Neural crest cell (in vitro differentiated cells): ENCODE measurements at places on chromosomes 6 and 20.

DNA sequence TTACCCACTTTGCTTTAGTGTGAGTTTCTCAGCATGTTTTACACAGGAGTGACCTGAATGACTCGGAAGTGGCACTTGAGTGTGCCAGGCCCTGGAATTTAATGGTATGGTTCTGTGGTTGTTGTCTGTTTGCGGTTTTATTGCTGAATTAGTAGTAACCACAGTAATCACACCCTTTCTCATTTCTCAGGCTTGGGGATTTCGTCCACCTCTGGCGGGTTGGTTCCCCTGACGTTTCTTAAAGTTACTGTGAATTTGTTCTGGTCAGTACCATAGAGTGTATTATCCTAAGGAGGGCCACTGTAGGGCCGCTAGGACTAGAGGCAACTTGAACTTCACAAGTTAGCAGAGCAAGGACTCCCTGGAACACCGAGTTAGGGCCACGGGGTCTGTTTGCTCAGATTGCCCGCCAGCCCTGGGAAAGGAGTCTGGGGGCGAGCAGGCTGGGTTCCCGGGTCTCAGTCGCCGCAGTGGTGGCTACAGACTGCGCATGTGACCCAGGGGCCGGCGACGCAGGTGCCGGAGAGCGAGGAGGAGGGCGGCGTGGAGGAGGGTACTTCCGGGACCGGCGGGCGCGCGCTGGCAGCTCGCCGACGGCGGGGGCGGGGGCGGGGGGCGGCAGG is 546 bp upstream of the KLHL32 start:
- no peak for DNase-seq

GRCh38 chr6:12593771-12594529 is 122.6 kb upstream of the PHACTR1 start:
- DNase-seq, result no peak

DNA sequence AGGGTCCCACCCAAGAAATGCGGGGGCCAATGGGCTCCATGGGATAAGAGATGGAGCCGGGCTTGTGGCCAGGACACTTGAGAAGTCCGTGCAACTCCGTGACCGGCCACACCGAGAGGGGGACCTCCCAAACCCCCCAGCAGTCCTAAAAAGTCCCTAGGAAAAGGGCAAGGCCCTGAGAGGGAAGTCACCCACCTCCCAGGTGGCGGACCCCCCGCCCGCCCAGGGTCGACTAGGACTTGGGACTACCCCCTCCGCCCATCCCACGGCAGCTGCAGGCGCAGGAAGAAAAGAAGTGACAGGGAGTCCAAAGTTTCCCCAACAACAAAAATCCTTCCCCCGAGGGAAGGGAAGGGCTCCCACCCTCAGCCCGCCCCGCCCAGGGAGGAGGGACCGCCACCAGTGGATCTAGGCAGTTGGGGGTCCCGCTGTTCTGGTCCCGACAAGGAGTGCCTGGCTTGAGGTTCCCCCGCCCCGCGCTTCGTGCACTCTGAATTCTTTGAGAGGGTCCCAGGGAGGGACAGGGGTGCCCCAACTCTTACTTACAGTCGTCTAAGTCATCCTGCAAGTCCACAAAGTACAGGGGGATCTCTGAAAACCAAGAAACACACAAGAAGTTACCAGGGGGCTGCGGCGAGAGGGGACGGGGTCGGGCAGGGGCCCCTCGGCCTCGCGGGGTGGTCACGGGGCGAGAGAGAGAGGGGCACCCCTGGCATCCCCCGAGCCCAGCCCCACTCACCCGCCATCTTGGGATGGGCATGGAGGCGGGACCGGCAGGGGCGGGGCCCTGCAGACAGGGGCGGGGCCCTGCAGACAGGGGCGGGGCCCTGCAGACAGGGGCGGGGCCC is 611 bp upstream of the RAB22A start:
- peak; percentile 38 for DNase-seq

GRCh38 chr6:90663873-90664272 is 77.0 kb upstream of the MAP3K7 start:
- no peak for DNase-seq

DNA sequence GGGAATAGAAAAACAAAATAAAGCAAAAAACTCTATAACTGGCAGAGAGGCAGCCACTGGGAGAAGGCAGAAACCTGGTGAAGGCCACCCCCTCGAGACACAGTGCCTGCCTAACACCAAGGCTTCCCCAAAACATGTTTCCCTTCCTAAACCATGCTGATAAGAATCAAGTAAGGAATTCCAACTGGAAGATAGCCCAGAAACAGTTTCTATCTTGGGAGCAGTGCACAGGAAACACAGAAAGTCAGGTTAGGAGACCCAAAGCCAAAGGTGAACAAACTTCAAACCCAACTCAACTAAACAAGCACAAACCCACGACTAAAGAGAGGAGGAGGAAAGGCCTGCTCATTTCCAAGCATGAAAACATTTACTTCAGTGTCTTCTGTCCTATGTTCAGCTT is 433.7 kb upstream of the RGS17 start:
- DNase-seq, result no peak

GRCh38 chr20:21228511-21228910 is 74.6 kb upstream of the XRN2 start:
- DNase-seq, result no peak
